ENCODE measurements at places on chromosomes 2 and 18.

GRCh38 chr2:231218366-231218765 lies 19.9 kb downstream of the ARMC9 start:
- H3K4me1 ChIP-seq = peaks cover 18% of the 10 kb centered on the region
- DNase-seq = no peak
- H3K27ac ChIP-seq = no peak overlapping the region

- H3K27ac ChIP-seq = no peak overlapping the region
- no peaks in the 10 kb centered on the region for H3K27me3 ChIP-seq
- no peak for DNase-seq
- H3K36me3 ChIP-seq = peaks cover 30% of the 10 kb centered on the region
- H3K4me1 ChIP-seq = peaks cover 7% of the 10 kb centered on the region
- H3K4me3 ChIP-seq = no peak overlapping the region
Measured at GRCh38 chr18:12456441-12456840, 48.7 kb downstream of the PRELID3A start.

- no peaks in the 10 kb centered on the region for H3K36me3 ChIP-seq
- DNase-seq = no peak
- H3K27me3 ChIP-seq = peaks cover 6% of the 10 kb centered on the region
- H3K27ac ChIP-seq = no peak overlapping the region
- no peak overlapping the region for H3K4me3 ChIP-seq
Measured at GRCh38 chr2:162004031-162004430, 70.0 kb downstream of the DPP4 start.

DNA sequence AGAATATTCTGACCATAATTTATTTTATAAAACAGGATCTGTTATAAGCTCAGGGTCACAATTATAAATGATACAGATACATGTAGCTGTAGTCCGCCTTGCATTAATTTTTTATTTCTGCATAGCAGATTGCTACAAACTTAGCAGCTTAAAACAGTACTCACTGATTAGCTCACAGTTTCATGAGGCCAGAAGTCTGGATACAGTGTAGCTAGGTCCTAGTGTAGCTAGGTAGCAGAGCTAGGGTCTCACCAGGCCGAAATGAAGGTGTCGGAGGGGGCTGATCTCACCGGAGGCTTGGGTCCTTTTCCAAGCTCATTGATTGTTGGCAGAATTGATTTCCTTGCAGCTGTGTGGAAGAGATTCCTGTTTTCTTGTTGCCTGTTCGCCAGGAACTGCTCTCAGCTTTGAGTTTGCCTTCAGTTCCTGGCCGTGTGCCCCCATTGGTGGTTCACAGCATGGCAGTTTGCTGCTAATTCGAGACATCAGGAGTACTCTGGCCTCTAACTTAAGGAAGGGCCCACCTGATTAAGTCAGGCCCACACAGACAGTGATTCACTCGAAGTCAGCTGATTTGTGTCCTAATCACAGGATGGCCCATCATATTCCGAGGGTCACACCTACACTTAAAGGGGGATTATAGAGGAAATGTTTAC lies 18.4 kb downstream of the NAPG start:
- peaks cover 5% of the 10 kb centered on the region for H3K4me1 ChIP-seq
- no peak for DNase-seq
- no peak overlapping the region for H3K4me3 ChIP-seq
- no peaks in the 10 kb centered on the region for H3K27me3 ChIP-seq

- H3K4me3 ChIP-seq = no peak overlapping the region
- no peak for DNase-seq
- H3K4me1 ChIP-seq = no peaks in the 10 kb centered on the region
- no peaks in the 10 kb centered on the region for H3K27me3 ChIP-seq
- no peak overlapping the region for H3K27ac ChIP-seq
Measured at GRCh38 chr2:99285526-99285925, 15.5 kb downstream of the LYG1 start.

GRCh38 chr2:158725441-158725891 lies 69.7 kb upstream of the DAPL1 start:
- peaks cover 2% of the 10 kb centered on the region for H3K27me3 ChIP-seq
- DNase-seq = no peak
- peaks cover 13% of the 10 kb centered on the region for H3K4me1 ChIP-seq
- H3K36me3 ChIP-seq = no peaks in the 10 kb centered on the region
- no peak overlapping the region for H3K4me3 ChIP-seq

GRCh38 chr18:44793194-44793593 lies 112.5 kb downstream of the SETBP1 start:
- H3K4me1 ChIP-seq = peaks cover 62% of the 10 kb centered on the region
- H3K27ac ChIP-seq = no peak overlapping the region
- H3K27me3 ChIP-seq = no peaks in the 10 kb centered on the region
- no peak overlapping the region for H3K4me3 ChIP-seq
- no peak for DNase-seq

DNA sequence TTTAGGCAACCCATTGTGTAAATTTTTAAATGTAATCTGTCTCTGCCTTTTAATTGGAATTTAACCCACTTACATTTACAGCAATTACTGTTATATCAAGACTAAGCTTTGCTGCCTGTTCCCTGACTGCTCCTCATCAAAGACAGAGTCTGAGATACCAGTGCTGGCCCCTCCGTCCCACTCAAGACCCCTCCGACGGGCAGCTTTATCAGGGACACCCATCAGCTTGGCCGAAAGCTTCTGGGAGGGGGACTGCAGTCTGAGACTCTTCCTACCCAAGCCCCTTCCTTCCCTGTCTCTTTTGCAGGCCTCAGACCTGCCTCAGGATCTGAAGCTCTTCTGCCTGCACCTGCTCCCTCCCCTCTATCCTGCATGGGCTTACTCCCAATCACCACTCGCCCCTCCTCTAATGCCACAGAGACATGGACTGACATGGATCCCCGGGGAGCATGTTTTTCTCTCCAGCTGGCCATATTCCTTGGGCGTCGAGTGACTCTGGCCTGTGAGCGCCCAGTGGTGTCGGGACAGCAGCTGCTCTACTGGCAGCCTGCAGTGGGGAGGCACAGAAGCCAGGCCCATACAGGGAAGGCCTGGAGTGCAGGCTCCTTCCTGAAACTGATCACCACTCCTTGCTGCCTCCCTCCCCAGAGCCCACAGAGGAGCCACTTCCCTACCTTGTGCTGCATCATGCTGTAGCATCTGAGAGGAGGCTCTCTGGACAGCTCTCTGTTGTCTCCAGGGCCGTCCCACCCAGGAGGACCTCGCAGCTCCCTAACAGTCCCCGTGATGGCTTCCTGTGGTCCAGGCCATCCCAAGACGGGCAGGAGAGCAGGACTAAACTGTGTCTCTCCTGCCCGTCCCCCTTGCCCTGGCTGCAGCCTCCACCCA lies 3.7 kb upstream of the KIF1A start:
- peaks cover 83% of the 10 kb centered on the region for H3K27me3 ChIP-seq
- no peak for DNase-seq
- H3K4me1 ChIP-seq = peaks cover 6% of the 10 kb centered on the region
- H3K4me3 ChIP-seq = no peak overlapping the region
- no peak overlapping the region for H3K27ac ChIP-seq
- H3K36me3 ChIP-seq = no peaks in the 10 kb centered on the region

DNA sequence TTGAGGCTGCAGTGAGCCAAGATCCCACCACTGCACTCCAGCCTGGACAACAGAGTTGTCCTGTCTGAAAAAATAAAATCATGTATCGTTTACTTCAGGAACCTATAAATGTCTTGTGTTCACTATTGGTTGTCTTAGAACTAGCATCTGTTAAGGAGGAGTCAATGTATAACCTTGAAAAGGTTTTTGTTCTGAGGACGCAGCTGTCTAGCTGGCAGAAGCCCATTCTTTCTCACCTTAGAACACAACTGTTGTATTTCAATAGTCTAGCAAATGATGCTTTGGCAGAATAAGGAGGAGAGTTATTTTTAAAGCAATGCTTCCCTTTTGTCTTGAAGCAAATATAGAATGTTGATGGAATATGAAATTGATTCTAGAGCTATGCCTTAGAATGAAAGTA lies 21.1 kb downstream of the EPB41L5 start:
- no peak overlapping the region for H3K27ac ChIP-seq
- H3K4me1 ChIP-seq = peaks cover 20% of the 10 kb centered on the region
- peaks cover 25% of the 10 kb centered on the region for H3K36me3 ChIP-seq
- DNase-seq = no peak

GRCh38 chr2:196520605-196521004 lies 118.9 kb upstream of the CCDC150 start:
- H3K36me3 ChIP-seq = peaks cover 1% of the 10 kb centered on the region
- H3K4me1 ChIP-seq = peaks cover 14% of the 10 kb centered on the region
- DNase-seq = no peak
- H3K27me3 ChIP-seq = no peaks in the 10 kb centered on the region

DNA sequence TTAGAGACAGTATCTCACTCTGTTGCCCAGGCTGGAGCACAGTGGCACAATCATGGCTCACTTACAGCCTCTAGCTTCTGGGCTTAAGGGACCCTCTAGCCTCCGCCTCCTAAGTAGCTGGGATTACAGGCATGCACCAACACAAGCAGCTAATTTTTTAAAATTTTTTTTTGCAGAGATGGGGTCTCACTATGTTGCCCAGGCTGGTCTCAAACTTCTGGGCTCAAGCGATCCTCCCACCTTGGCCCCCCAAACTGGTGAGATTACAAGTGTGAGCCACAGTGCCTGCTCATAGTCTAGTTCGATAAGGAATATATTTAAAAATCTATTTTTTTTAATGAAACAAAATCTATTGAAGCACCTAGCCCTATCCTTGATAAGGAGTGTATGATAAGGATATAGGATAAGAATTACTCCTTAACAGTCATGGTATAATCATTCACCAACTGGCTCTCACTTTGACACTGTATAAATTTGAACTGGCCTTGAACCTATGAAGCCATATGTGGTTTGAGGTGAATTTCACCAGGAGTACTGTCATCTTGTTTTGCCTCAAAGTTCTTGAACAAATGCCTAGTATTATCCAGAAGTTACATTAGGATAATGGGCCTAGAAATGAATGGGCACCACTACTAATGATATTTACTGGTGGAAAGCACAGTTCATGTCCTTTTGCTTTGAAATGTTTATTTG lies 71.1 kb downstream of the EXOC6B start:
- peaks cover 43% of the 10 kb centered on the region for H3K4me1 ChIP-seq
- no peak overlapping the region for H3K4me3 ChIP-seq
- H3K36me3 ChIP-seq = peaks cover 13% of the 10 kb centered on the region
- H3K27ac ChIP-seq = peak overlapping the region; percentile 93

- peaks cover 14% of the 10 kb centered on the region for H3K27me3 ChIP-seq
- H3K4me3 ChIP-seq = no peak overlapping the region
- no peaks in the 10 kb centered on the region for H3K36me3 ChIP-seq
- H3K27ac ChIP-seq = peak overlapping the region; percentile 60
- DNase-seq = no peak
Measured at GRCh38 chr2:12318427-12319057, 398.2 kb upstream of the TRIB2 start.

GRCh38 chr2:26475037-26475436 lies 2.9 kb downstream of the OTOF start:
- no peak overlapping the region for H3K4me3 ChIP-seq
- no peaks in the 10 kb centered on the region for H3K27me3 ChIP-seq
- no peak overlapping the region for H3K27ac ChIP-seq
- H3K4me1 ChIP-seq = peaks cover 5% of the 10 kb centered on the region
- H3K36me3 ChIP-seq = no peaks in the 10 kb centered on the region

DNA sequence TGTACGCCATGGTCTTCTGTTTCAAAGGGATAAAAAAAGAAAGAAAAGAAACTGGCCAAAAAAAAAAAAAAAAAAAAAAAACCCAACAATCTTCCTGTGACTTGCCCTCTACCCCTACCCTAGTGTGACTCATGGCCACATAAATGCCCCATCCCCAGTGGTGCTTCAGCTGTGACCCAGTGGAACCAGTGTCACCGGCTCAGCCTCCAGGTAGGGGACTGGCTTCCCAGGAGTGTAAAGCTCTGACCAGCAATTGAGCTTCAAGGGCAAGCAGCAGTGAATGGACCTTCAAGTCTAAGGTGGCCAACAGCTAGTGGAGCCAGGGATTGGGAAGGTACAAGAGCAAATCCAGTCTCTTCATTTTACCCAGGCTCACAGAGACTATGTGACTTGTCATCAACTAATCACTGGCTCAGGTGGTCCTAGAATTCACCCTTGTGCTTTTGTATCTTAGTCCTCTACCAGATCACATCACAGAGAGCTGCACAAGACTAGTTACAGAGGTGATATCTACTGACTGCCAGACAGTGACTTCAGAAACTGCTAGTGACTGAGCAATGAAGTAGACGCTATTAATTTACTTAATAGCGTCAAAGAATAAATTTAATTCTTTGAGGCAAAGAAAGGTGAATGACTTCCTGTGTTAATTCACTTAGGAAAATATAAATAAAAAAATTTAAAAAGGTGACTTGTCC lies 1.3 kb upstream of the TGFBRAP1 start:
- H3K4me1 ChIP-seq = peaks cover 26% of the 10 kb centered on the region
- H3K4me3 ChIP-seq = peak overlapping the region; percentile 85
- DNase-seq = no peak
- no peaks in the 10 kb centered on the region for H3K36me3 ChIP-seq
- no peaks in the 10 kb centered on the region for H3K27me3 ChIP-seq

DNA sequence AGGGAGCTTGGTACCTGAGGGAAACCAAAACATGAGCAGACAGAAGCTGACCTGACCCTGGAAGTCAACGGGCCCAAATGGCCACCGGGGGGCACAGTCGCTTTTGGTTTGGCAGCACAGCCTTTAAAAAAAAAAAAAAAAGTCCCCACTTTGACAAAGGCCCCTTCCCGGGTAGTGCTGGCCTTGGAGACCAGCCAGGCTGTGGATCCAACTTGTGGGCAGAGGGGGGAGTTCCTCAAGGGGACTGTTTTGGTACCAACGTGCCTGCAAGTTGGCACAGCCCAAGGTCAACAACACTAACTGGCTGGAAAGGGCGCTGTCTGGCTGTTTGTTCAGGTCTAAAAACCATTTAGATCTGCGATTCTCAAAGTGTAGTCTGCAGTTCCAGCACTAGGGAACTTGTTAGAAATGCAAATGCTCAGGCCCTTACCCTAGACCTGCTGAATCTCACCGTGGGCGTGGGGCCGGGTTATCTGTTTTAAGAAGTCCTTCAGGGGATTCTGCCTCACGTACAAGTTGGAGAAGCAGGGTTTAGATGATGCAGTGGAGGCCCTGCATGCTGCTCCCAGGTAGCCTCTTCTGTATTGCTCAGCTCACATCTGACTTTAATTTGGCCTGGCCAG lies 83.0 kb downstream of the LPIN1 start:
- DNase-seq = no peak
- peaks cover 15% of the 10 kb centered on the region for H3K36me3 ChIP-seq
- H3K4me3 ChIP-seq = peak overlapping the region; percentile 60
- peak overlapping the region; percentile 86 for H3K27ac ChIP-seq
- H3K4me1 ChIP-seq = peaks cover 15% of the 10 kb centered on the region

DNA sequence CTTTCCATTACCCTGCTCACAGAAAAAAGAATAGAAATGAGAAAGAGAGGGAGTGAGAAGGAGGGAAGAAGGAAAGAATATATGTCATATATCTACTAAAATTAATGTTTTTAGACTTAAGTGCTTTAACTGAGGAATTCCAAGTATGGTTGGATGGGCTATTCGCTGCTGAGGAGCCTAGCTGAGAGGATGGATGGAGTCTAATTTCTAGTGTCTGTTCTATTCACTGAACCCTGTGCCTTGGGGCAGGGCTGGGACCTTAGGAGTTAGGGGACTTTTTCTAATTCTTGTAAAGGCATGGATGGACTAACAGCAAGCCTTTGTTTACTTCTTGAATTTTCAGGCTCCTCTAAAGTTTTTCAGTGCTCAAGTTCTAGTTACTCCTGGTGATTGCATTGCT lies 109.8 kb downstream of the PTRHD1 start:
- peaks cover 12% of the 10 kb centered on the region for H3K4me1 ChIP-seq
- no peak for DNase-seq
- H3K27me3 ChIP-seq = no peaks in the 10 kb centered on the region
- peak overlapping the region; percentile 17 for H3K27ac ChIP-seq
- H3K36me3 ChIP-seq = peaks cover 21% of the 10 kb centered on the region
